ENCODE measurements at places on chromosomes 13 and 19.

DNA sequence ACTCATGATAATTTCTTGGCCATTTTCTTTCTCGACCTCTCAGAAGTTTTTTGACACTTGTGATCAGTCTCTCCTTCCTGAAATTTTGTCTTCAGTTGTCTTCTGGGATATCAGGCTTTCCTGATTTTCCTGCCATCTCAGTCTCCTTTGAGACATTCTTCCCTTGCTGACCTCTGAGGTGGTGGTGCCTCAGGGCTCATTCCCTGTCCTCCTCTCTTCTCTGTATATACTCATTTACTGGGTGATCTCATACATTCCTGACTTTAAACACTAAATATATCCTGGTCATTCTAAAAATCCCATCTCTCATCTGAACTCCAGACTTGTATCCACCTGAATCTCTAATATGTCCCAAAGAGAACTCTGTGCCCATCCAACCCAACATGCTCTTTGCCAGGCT, 31.3 kb upstream of the STARD13 start:
- no peak for DNase-seq

DNA sequence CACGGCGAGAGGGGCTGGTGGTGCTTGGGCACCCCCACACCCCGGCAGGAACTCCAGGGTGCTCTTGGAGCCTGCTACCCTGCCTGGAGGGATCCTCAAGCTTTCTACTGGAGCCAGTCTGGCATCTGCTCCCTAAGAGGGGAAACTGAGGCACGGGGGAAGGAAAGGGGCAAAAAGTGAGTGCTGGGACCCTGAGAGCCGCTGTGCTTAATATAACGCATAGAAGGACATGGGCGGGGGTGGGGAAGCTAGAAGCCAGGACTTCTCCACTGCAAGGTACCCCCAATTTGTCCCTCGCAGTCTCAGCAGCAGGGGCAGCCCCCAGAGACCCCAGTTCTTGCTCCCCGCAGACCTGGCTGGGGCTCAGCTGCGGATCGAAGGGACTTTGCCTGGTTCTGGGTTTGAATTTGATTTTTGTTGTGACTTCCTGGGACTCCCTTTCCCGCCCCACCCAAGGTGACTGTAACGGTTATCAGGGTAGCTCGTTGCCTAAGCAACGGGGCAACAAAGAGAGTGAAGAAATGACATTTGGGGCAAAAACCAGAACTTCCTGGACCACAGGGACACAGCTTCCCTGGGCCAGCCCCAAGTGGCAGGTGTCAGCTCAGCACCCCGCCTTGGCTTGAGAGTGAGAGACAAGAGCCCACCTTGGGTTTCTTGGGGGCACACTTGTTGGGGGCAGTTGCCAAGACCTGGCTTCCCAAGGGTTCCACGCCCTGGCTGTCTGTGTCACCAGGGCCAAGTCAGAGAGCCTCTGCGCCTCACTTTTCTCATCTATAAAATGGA, 638 bp downstream of the ADGRE5 start:
- DNase-seq: peak; percentile 23

GRCh38 chr13:50766013-50766412, 77.5 kb downstream of the DLEU7 start:
- DNase-seq: no peak

- DNase-seq: no peak
These were observed 20.1 kb upstream of the ESD start for GRCh38 chr13:46817095-46817494.

GRCh38 chr19:29547361-29547960, 21.7 kb downstream of the VSTM2B start:
- DNase-seq: no peak

All from BJ (cell line).